Naive thymus-derived CD8-positive, alpha-beta T cell (primary cell): ENCODE measurements at places on chromosomes 13 and 19. TPM values are rescaled to one million over a fixed set of nuclear protein-coding genes. Genes with fewer than 3 reads are reported as not detected.

Gene MIA
- not detected for polyA plus RNA-seq

Gene STARD13
- not detected for polyA plus RNA-seq

- no peaks in the 10 kb centered on the region for H3K27me3 ChIP-seq
- H3K4me3 ChIP-seq, result peak overlapping the region; percentile 86
- H3K36me3 ChIP-seq, result peaks cover 31% of the 10 kb centered on the region
- H3K4me1 ChIP-seq, result peaks cover 14% of the 10 kb centered on the region
These were observed 1.2 kb downstream of the EEF1AKMT1 start for GRCh38 chr13:20772401-20773131.

DNA sequence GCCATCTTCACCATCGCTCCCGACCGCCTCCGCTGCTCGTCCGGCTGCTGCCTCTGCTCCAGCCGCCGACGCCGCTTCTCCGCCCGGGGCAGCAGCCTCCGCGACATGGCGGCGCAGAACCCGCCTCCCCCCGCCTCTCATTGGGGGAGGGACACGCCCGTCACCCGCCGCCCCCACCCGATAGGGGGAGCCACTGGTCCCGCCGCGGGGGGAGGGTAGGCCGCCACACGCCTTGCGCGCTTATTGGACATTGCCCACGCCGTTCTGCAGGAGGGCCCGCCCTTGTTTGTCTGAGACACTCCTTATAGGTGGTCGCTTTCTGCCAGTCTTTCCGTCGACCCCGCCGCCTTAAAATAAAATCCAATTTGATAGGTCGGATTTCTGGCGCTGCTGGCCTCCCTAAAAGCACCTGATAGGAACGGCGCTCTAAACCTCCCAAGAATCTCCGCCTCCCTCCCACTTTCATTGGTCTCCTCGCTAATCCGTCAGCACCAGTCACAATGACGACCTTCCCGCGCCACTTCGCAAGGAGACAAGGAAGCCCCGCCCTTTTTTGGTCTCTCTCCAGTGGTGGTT is at the start of gene HNRNPL:
HNRNPL (minus strand) TSS at position 127 of the 576 bp plus-strand sequence; CDS start at position 107, 20 bp downstream.
- peaks cover 28% of the 10 kb centered on the region for H3K4me1 ChIP-seq
- H3K36me3 ChIP-seq, result peaks cover 41% of the 10 kb centered on the region
- H3K27me3 ChIP-seq, result no peaks in the 10 kb centered on the region
- peak; percentile 99 for DNase-seq
- peak within 1 kb of the TSS; percentile 98 for H3K27ac ChIP-seq

- no peak overlapping the region for H3K4me3 ChIP-seq
- no peaks in the 10 kb centered on the region for H3K36me3 ChIP-seq
- no peak for DNase-seq
- no peak overlapping the region for H3K27ac ChIP-seq
- H3K27me3 ChIP-seq, result peaks cover 41% of the 10 kb centered on the region
These were observed 36.2 kb downstream of the CLDN10 start for GRCh38 chr13:95588721-95589120.

GRCh38 chr13:93775507-93776108 is 549.0 kb downstream of the GPC6 start:
- no peak overlapping the region for H3K27ac ChIP-seq
- H3K36me3 ChIP-seq, result no peaks in the 10 kb centered on the region
- no peak for DNase-seq
- H3K4me3 ChIP-seq, result no peak overlapping the region

- H3K4me3 ChIP-seq, result no peak overlapping the region
- H3K27me3 ChIP-seq, result no peaks in the 10 kb centered on the region
- H3K27ac ChIP-seq, result no peak overlapping the region
- no peak for DNase-seq
These were observed 4.7 kb downstream of the TEX30 start for GRCh38 chr13:102768909-102769308.

DNA sequence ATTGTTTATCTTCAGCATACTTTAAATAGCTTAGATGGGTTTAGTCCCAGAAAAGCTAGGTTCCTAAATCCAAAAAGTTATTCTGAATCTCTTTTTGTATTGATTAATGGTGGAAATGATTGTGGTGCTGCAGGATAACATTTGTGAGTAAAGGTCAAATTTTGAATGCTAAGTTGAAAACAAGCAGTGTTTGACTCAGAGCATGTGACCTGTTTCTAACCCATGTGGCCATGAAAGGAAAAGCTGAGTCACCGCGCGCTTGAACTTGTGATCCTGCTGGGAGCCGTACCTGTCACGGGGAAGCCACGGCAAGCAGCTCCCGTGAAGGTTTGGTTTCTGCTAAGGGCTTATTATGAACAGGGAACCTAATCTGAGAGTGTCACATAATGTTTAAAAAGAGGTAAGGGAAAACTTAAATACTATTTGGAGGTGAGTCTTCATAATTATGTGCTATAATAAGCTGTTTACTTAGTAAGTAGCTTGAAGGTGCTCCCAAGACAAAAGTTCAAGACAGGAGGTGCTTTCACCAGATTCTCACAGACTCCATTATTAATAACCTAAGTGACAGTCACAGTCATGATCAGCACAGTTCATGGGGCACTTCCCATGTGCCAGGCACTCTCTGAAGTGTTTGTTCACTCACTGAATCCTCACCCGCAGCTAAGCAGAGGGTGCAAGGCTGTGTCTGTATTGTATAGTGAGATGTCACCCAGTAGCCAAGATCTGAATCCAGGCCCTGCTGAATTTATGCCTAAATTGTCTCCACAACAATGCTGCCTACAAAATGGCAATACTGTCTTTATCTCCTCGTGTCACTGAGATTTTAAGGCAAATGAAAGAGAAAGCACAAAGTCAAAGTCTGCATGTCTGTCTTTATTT is 286.5 kb downstream of the MYO16 start:
- no peaks in the 10 kb centered on the region for H3K36me3 ChIP-seq
- H3K4me3 ChIP-seq, result peak overlapping the region; percentile 51
- no peak overlapping the region for H3K27ac ChIP-seq
- DNase-seq, result no peak

Gene LHB
- polyA plus RNA-seq, result not detected

DNA sequence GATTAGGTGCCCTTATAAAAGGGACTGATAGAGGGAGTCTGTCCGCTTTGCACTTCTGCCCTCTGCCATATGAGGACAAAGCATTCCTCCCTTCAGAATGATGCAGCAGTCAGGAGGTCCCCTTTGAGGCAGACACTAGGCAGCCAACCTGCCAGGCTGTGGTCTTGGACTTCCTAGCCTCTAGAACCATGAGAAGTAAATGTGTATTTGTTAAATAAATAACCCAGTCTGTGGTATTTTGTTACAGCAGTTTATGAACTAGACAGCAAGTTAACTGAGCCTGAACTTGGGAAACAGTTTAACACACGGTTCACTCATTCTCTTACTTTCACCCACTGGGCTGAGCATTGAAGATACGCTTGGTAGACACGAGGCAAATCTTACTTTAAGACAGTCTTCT is 313.2 kb downstream of the UQCRFS1 start:
- H3K36me3 ChIP-seq, result no peaks in the 10 kb centered on the region
- DNase-seq, result no peak
- H3K4me3 ChIP-seq, result no peak overlapping the region
- H3K4me1 ChIP-seq, result no peaks in the 10 kb centered on the region
- H3K27me3 ChIP-seq, result no peaks in the 10 kb centered on the region

Gene ZNF525
- 17.1 TPM for polyA plus RNA-seq

Gene KIR2DL1
- polyA plus RNA-seq, result not detected

GRCh38 chr13:113937527-113938180 is 36.2 kb downstream of the C13orf46 start:
- H3K36me3 ChIP-seq, result peaks cover 3% of the 10 kb centered on the region
- peaks cover 2% of the 10 kb centered on the region for H3K27me3 ChIP-seq
- DNase-seq, result no peak
- H3K27ac ChIP-seq, result no peak overlapping the region

DNA sequence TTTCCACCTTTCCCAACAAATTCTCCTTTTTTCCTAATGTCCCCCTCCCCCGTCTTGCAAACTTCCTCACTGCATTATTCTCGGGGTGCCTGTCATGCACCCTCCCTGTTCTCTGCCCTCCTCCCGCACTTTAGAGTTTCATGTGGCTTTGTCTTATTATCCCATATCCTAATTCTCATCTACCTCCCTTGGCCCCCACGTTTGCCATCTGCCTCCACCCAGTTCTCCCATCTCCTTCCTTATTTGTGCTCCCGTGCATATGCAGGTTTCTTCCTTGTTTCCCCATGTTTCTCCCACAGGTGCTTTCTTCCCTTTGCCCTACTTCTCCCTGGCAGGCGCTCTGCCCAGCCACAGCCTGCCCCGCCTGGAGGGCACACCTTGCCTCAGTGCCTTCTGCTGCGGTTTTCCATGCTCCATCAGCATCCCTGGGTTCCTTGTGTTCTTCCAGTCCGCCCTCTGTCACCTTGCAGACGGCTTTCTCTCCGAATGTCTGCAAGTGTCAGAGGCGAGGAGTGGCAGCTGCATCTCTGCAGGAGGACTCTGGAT is 1.5 kb downstream of the SPATA13 start:
- no peaks in the 10 kb centered on the region for H3K27me3 ChIP-seq
- H3K4me1 ChIP-seq, result peaks cover 36% of the 10 kb centered on the region
- no peaks in the 10 kb centered on the region for H3K36me3 ChIP-seq
- H3K27ac ChIP-seq, result peak overlapping the region; percentile 84

Gene KLC3
- not detected for polyA plus RNA-seq

Gene CYP4F12
- polyA plus RNA-seq, result not detected

Gene IFNL3
- polyA plus RNA-seq, result not detected

DNA sequence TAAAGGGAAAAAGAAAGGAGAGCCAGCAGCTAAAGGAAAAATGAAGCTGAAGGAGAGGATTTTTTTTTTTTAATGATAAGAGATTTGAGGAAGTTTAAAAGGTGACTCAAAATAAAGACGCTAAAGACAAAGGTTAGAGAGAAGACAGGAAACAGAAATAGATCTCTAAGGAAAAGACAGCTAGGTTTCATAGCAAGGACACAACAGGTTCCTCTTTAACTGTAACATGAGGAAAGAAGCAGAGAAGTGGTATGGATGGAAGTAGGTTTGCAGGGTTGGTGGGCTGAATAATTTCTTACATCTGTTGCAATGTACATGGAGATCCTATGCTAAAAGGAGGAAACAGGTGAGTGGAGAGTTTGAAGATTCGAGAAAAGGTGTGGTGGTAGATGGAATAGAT is 107.5 kb downstream of the MYCBP2 start:
- H3K36me3 ChIP-seq, result no peaks in the 10 kb centered on the region
- no peak for DNase-seq
- no peak overlapping the region for H3K4me3 ChIP-seq
- no peaks in the 10 kb centered on the region for H3K27me3 ChIP-seq
- H3K27ac ChIP-seq, result no peak overlapping the region
- peaks cover 11% of the 10 kb centered on the region for H3K4me1 ChIP-seq

Gene SIRT2
- polyA plus RNA-seq, result 48.0 TPM

Gene C19orf33
- not detected for polyA plus RNA-seq

- H3K27me3 ChIP-seq, result no peaks in the 10 kb centered on the region
- H3K36me3 ChIP-seq, result no peaks in the 10 kb centered on the region
- peaks cover 51% of the 10 kb centered on the region for H3K4me1 ChIP-seq
- no peak overlapping the region for H3K27ac ChIP-seq
These were observed 25.6 kb downstream of the IPO5 start for GRCh38 chr13:97979051-97979450.

Gene AXL
- 0.11 TPM for polyA plus RNA-seq

- H3K36me3 ChIP-seq, result peaks cover 36% of the 10 kb centered on the region
- H3K4me3 ChIP-seq, result peak overlapping the region; percentile 95
- no peak for DNase-seq
- peaks cover 13% of the 10 kb centered on the region for H3K4me1 ChIP-seq
- H3K27me3 ChIP-seq, result no peaks in the 10 kb centered on the region
- H3K27ac ChIP-seq, result peak overlapping the region; percentile 98
These were observed 568 bp upstream of the ZNF230 start for GRCh38 chr19:44002212-44002565.

DNA sequence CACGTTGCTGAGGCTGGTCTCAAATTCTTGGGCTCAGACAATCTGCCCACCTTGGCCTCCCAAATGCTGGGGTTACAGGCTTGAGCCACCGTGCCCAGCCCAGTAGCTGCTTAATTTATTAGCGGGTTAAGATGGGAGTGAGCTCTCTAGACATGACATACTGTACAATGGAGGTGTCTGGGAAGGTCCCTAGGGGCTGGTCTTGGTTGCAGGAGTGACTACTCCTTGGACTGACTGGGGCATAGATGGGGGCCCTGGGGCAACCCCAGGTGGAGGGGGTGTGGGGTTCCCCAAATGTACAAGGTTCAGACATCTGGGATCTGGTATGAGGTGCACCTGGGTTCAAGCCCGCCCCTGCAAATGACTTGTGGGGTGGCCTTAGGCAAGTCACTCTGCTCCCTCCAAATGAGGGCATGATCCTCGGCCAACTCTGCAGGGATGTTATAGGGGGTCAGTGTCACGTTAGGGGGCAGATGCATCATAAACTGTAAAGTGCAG is 12.8 kb downstream of the CIB3 start:
- H3K27ac ChIP-seq, result no peak overlapping the region
- no peak overlapping the region for H3K4me3 ChIP-seq
- H3K27me3 ChIP-seq, result no peaks in the 10 kb centered on the region
- H3K36me3 ChIP-seq, result peaks cover 11% of the 10 kb centered on the region

Gene C13orf42
- polyA plus RNA-seq, result not detected

DNA sequence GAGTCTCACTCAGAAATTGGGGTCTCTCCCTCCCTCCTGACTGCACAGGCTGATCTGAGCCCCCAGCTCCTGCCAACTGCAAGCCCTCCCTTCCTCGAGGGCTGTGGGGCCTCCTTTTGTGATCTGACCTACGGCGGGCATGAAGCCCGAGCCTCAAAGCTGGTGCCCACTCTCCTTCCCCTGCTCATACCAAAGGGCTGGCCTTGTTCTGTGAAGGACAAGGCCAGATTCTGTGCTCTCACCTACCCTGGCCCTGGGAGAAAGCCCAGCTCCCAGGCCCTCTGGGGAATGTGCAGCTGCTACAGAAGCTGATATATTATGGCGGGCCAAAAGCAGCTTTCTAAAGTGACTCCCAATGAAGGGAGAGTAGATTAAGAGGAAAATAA is 9.0 kb upstream of the ECH1 start:
- H3K27me3 ChIP-seq, result no peaks in the 10 kb centered on the region
- H3K27ac ChIP-seq, result peak overlapping the region; percentile 73
- peaks cover 49% of the 10 kb centered on the region for H3K36me3 ChIP-seq
- H3K4me3 ChIP-seq, result peak overlapping the region; percentile 85
- peaks cover 33% of the 10 kb centered on the region for H3K4me1 ChIP-seq
- DNase-seq, result no peak

DNA sequence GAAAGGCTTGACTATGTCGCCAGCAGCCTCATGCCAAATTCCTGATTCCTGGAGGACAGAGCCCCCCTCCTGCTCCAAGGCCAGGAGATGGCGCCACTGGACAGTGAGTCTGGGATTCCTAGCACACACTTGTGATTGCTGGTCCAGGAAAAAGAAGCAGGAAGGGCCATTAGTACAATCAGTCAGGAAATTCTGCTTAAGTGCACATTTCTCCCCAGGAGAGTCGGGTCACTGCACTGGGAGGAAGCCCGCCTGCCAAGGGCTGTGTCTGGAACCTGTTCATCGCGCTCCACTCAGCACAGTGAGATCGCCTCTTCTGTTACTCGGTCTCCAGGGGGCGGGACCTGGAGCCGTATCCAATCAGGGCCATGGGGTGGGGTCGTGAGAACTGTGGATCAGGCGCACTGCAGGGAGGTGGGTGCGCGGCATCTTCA is 65.1 kb downstream of the ZNF823 start:
- H3K4me3 ChIP-seq, result peak overlapping the region; percentile 58
- H3K4me1 ChIP-seq, result peaks cover 5% of the 10 kb centered on the region
- peaks cover 37% of the 10 kb centered on the region for H3K27me3 ChIP-seq
- H3K36me3 ChIP-seq, result peaks cover 2% of the 10 kb centered on the region
